ENCODE measurements at places on chromosomes 12 and 14.

DNA sequence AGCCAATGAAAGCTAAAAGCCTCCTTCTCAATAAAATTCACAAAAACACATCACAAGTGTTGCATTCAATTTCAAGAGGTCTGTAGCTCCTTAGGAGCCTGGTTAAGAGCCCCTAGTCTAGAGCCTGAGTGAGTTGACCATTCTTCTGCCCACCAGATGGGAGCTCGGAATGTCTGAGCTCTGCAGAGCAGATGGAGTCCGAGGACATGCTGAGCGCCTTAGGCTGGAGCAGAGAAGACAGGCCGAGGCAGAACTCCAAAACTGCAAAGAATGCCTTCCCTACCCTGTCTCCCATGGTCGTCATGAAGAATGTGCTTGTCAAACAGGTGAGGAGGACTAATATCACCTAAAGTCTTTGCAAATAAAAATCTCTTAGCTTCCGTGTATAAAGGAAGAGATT lies 11.6 kb downstream of the CIPC start:
- DNase-seq, result no peak

DNA sequence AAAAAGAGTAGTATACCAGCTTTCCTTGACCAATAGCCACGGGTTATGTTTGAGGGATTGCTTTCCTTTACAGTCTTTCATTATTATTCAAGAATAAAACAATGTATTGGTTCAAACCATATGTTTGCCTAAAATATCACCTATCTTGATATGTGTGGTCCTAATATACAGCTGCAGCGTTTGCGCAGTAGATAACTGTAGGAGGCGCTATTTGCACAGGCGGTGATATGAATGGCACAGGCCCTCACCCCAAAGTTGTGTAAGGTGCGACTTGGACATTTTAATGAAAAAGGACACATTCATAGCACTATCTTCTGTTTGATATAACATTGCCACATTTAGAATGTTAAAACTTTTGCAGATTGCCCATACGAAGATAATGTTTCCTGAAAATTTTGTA lies 298.4 kb downstream of the TRHDE start:
- peak; percentile 3 for DNase-seq

DNA sequence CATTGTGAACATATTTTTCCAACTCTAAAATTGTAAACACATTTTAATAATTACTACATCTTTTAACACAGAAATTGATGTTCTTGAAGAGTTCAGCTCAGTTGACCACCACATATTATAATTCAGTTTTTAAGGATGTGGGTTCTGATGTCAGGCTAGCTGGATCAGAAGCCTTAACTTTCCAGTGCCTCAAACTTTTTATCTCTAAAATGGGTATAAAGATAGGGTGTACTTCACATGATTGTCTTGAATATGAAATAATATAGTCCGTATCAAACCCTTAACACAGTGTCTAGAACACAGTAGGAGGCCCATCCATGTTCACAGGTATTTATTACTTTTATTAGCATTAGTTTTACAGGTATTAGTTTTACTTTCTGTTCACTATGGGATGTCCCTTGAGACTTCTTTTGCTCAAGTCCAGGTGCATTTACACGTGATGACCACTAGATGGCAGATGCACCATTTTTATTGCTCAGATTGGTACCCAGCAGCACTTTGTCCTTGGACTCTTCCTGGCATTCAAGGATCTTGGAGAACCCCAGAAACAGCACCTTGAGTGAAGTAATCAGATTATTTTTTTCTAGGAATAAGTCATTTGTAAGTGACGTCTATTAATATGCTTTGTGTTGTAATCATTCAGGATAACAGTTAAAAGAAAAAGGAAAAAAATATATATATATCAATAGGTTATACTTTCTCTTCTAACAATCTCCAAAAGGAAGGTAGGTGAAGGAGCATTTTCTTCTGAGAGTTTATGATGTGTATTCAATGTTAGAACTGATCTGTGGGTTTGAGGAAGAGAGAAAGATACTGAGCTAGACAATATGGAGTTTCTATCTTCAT lies 580.2 kb downstream of the ETNK1 start:
- DNase-seq, result peak; percentile 6

- DNase-seq, result no peak
Observed at GRCh38 chr14:77641534-77642341, 25.3 kb upstream of the SPTLC2 start.

DNA sequence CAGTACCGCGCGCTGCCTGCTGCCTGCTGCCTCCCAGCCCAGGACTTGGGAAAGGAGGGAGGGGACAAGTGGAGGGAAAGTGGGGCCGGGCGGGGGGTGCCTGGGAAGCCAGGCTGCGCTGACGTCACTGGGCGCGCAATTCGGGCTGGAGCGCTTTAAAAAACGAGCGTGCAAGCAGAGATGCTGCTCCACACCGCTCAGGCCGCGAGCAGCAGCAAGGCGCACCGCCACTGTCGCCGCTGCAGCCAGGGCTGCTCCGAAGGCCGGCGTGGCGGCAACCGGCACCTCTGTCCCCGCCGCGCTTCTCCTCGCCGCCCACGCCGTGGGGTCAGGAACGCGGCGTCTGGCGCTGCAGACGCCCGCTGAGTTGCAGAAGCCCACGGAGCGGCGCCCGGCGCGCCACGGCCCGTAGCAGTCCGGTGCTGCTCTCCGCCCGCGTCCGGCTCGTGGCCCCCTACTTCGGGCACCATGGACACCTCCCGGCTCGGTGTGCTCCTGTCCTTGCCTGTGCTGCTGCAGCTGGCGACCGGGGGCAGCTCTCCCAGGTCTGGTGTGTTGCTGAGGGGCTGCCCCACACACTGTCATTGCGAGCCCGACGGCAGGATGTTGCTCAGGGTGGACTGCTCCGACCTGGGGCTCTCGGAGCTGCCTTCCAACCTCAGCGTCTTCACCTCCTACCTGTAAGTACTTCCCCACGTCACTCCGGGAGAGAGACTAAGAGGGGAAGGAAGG lies at the start of gene LGR5:
TSS of gene LGR5 (plus strand) at position 186 of the 732 bp plus-strand sequence. CDS start at position 469, 283 bp downstream.
- DNase-seq, result no peak

- DNase-seq, result no peak
Observed at GRCh38 chr12:51969643-51970042, 18.1 kb downstream of the ACVR1B start.

DNA sequence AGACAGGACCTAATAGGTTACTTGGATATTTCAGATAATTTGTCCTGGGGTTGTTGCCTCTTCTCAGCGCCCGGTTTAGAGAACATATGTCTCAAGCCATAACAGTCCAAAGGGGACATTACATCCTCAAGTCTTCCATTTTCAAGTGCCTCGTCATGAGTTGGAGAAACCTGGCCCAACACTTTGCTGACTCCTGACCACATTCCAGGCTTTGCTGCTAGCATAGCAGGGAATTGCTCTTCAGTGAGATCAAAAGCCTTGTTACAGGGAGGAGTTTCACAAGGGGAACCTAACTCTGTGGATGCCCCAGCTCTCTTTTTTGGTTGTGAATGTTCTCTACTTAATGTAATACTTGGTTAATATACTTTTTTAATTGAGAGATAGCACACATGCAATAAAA lies 8.2 kb upstream of the MMP19 start:
- DNase-seq, result no peak

DNA sequence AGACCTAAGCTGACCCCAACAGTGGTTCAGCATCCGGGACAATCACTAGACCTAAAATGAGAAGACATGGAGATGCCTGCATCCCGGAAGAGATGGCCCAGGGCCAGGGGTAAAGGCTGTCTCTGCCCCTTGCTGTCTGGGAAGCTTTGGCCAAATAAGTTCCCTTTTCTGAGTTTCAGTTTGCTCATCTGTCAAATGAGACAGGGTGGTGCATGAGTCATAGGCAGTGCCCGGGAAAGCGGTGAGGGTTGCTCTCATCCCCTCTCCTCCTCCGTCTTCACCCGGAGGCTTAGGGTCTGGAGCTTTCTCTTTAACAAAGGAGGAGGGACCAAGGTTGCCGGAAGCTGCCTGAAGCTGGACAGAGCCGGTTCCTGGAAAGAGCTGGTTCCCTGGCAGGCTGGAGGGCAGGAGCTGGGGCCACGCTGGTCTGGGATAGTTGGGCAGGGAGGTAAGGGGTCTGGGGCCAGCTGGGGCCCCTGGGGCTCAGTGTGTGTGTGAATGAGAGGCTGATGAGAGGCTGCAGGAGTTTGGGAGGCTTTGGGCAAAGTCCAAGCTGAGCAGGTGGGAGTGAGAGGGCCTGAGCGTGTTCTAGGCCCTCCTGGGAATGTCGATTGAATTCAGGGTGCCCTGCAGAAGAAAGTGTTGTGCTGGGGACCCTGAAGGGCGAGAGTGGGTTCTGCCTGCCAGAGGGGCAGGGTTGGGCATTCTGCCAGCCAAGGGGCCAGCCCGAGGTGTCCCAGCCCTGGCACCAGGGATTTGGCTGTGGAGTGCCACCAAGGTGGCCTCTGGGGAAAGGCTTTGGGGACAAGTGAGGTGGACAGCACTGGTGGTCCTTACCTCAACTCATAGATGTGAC lies at the start of gene SDSL:
TSS of gene SDSL (plus strand) at position 351 of the 856 bp plus-strand sequence. CDS start 5,603 bp downstream, outside the sequence.
- peak; percentile 48 for DNase-seq

GRCh38 chr12:23290627-23291330 lies 658.7 kb downstream of the SOX5 start:
- no peak for DNase-seq

DNA sequence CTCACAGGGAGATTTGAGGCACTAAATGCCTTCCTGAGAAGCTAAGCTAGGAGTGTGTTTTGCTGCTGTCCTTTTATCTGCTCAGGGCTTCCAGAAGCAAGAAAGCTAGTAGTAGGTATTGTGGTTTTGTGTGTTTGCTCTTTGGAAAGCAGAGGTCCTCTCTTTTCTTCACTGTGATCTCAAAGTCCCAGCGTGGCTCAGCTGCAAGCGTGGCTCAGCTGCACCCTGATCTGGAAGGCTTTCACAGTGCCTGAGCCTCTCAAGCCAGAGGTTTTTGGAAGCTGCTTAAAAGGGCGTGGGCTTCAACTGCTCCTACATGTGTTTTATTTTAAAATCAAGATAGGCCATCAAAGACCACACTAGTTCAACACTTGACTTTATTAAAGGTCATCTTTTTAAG lies 337.4 kb upstream of the RGS6 start:
- DNase-seq, result no peak

DNA sequence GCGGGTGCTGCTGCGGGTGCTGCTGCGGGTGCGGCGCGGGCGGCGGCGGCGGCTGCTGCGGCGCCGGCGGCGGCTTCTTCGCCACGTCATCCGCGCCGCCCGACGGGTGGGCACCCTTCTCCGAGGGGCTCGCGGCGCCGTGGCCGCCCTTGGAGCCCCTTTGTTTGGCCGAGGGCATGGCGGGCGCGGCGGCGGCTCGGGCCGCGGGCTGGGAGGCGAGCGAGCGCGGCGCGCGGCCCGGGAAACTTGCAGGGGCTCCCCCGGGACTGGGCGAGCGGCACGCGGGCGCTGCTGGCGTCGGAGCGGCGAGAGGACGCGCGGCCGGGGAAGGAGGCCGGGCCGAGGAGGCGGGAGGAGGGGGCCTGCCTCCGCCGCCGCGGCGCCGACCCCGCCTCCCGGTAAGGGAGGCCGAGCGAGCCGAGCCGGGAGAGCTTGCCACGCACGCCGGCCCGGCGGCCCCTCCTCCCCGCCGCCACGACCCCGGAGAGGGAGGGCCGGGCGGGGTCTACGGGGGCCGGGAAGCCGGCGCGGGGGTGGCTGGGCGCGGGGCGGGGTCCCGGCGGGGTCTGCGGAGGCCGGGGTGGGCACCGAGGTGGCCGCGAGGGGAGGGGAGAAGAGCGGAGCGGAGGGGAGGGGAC lies at the start of gene CKAP4:
TSS of gene CKAP4 (minus strand) at position 347 of the 638 bp plus-strand sequence. CDS start at position 178, 169 bp downstream.
- no peak for DNase-seq

Measured in HCT116 (cell line).